COLO829 (cell line): ENCODE measurements at places on chromosomes 16 and 17.

GRCh38 chr16:78196502-78196901 is 97.0 kb downstream of the WWOX start:
- no peak for DNase-seq

DNA sequence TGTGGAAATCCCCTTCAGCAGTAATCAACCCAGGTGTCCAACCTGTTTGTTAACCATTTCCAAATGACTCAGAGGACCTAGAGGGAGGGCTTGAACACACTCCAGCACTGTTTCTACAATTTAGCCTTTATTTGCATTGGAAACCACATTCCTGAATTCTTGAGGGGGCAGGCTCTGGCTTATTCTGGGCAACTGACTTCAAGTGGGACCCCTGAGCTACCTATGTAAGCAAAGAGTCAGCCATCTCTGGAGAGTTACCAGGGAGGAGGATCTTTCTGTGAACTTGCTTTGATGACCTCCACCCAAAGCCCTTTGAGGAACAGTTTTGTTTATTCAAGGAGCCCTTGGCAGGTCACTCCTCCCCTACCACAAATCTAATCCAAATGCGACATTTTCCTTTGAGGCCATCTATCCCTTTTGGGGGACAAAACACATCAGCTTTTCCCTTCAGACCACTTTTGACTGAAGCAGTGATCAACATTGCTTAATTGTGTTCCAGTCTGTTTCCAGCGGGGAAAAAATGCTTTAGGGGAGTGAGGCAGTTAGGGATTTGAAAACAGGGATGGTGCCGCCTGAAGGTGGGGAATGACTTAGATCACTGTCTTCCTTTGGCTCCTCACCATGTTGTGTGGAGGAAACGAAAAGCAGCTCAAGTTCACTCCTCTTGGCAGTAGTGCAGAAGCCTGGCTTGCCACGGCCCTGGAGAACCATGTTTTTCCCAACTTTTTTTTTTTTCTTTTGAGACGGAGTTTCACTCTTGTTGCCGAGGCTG is 46.2 kb downstream of the TUBD1 start:
- no peak for DNase-seq

- no peak for DNase-seq
Observed at GRCh38 chr16:27500801-27501200, 48.9 kb downstream of the GTF3C1 start.

DNA sequence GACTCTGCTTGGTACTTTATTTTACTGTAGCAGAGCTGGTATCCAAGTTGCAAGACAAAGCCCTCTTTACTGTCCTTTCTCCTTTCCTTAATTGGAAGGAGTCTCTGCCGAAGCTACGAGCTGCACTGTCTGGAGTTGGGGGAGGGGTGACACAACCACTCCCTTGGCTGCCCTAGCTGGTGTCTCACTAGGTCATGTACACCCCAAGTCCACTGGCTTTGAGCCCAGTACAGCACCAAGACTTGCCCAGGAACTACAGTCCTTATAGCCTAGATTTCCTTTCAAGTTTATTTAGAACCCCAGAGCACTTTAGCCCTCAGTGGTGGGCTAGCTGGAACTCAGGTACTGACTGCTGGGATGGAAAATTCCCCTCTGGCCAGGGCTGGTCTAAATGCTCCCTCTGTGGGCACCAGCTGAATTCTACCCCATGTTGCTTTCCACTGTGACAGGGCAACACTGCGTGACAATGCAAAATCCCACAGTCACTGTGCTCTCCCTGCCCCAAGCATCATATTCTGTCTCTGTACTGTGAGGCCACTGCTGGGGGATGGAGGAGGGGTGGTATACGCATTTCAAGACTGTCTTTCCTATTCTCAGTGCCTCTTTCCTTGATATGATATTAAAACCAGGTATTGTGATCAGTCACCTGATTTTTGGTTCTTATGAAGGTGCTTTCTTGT is 18.4 kb downstream of the EFCAB5 start:
- no peak for DNase-seq

- no peak for DNase-seq
Observed at GRCh38 chr17:63429766-63430165, 16.3 kb downstream of the CYB561 start.

GRCh38 chr17:64081802-64082799 is 47.8 kb downstream of the ERN1 start:
- DNase-seq: peak; percentile 10

- no peak for DNase-seq
Observed at GRCh38 chr17:77222356-77222755, 81.6 kb downstream of the SEC14L1 start.

GRCh38 chr17:71727292-71727691 is 393.5 kb upstream of the SOX9 start:
- DNase-seq: no peak

DNA sequence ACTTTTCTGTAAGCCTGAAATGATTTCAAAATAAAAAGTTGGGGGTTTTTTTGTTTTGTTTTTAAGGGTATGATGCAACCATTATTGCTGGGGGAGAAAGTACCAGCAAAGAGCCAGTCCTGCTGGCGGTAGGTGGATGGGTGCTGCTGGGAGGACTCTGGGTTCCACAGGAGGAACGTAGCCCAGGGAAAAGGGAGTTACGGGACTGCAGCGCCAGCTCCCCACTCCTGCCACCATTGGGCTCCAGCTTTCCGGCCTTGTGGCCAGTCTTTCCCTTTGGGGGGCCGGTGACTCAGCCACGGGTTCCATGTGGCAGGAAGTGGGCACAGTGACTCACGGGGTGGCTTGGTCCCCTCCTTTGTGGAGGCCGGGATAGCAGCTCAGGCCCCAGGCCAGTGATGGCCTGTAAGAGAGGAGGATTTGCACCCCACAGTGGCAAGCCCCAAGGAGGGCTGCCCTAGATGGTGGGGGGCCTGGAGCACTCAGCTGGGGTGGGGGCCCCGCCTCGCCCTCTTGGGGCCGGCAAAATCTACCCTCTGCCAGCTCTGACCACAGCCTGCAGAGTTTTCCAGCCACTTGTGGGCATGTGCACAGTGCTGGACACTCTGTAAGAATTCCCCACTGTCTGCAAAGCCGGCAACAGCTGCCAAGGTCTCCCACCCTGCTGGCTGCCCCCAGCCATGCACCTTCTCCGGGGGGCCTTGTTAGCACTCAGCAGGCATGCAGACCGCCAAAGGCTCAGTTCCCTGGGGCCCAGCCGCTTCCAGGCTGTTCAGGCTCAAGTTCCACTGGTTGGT is 30.4 kb downstream of the SOCS3 start:
- DNase-seq: no peak

- DNase-seq: no peak
Observed at GRCh38 chr17:728911-729310, 3.5 kb upstream of the TLCD3A start.
